CD8-positive, alpha-beta T cell (primary cell): ENCODE measurements at places on chromosomes 5 and 9. TPM values are rescaled to one million over a fixed set of nuclear protein-coding genes. Genes with fewer than 3 reads are reported as not detected.
A peak's percentile ranks its signal among the peaks of the same experiment; 100 is the strongest.

DNA sequence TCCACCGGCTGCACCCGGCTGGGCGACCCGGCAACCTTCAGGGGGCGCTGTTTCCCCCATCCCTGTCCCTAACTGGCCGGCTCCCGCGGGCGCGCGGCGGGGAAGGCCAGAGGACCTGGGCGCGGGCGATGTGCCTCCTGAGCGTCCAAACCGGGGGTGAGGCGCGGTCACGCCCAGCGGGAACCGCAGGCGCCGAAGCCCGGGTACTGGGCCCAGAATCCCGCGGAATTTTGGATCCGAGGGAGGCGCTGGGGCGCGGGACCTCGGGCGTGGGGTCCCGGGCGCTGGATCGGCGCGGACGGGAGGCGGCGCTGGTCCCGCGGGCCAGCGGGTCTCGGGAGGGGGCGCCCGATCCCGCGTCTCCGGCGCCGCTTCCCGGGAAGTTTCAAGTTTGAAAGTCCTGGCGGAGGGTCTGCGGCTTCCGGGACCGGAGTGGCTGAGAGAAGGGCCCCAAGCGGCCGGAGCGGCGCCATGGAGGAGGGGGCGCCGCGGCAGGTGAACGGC lies at the start of gene PKN3:
PKN3 (plus strand) TSS at position 59 of the 504 bp plus-strand sequence; CDS start at position 472, 413 bp downstream.
- DNase-seq, result peak; percentile 82

DNA sequence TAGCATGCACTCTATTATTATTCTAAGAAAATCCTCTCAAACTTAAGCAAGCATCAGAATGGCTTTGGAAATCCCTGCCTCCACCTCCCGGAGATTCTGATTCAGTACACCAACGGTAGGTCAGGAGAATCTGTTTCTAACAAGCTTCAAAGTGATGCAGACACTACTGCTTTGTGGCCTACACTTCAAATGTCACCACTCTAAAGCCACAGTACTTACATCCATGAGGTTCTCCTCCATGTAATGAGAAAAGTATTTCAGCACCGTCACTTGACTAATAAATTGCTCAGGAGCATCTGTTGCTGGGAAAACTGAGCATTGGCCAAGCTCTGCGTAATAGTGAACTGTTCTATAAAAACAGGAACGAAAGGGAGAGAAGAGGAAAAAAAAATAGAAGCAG lies 4.8 kb downstream of the PLK2 start:
- no peak for DNase-seq

GRCh38 chr9:99003308-99003707 lies 59.6 kb downstream of the COL15A1 start:
- DNase-seq, result no peak

- no peak for DNase-seq
Observed at GRCh38 chr9:20269620-20270019, 352.7 kb downstream of the MLLT3 start.

GRCh38 chr9:37582548-37583157 lies 6.5 kb upstream of the FBXO10 start:
- DNase-seq, result peak; percentile 60

DNA sequence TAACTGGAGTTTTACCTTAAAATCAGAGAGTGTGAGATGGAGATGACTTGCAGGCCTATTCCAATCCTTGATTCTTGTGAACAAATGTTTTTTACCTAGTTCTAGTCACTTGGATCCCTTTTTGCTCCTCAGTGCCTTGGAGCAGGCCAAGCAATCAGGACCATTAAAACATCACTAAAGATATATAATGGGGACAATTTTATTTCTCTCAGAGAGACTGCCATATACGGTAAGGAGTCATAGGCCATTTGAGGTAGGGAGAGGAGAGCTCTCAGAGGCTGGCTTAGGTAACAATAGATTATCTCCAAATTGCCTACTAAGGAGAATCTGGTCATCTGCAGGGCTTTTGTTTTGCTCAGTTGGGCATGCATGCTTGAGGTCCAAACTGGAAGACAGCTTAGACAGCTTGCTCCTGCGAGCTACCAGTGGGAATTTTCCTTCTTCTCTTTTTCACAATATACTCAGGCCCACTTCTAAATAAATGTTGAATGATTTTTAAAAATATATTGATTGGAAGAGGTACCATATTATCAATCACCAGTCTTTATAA lies 44.0 kb downstream of the FREM1 start:
- no peak for DNase-seq

DNA sequence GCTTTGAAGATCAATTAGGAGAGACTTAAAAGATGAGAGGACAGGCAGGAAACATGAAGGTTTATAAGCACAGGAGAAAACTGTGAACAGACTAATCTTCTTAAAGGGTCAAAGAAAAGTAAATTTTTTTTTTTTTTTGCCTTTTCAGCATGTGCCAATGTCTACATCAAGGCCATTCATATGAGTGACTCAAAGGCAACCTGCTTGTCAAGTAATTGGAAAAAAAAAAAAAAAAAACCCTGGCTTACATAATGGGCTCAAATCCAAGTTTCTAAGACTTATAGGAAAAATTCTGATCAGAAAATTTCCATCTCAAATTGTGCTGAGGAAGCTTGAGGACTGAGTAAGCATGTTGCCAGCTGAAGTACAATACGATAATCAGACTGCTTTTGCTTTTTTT lies 15.9 kb downstream of the PPP2R2B start:
- no peak for DNase-seq

DNA sequence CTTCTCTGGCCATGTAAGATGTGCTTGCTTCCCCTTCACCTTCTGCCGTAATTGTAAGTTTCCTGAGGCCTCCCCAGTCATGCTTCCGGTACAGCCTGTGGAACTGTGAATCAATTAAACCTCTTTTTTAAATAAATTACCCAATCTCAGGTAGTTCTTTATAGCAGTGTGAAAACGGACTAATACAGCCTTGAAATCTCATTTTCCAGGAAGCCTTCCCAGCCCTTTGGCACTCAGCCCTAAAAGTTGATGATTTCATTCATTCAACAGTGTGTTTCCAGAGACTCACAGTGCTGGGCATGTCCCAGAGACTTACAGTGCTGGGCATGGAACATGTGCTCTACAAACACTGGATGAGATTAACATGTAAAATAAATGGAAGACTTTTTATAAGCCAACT lies 135.8 kb downstream of the DCP2 start:
- no peak for DNase-seq

GRCh38 chr5:159933531-159934485 lies 17.5 kb downstream of the ADRA1B start:
- DNase-seq, result peak; percentile 14

DNA sequence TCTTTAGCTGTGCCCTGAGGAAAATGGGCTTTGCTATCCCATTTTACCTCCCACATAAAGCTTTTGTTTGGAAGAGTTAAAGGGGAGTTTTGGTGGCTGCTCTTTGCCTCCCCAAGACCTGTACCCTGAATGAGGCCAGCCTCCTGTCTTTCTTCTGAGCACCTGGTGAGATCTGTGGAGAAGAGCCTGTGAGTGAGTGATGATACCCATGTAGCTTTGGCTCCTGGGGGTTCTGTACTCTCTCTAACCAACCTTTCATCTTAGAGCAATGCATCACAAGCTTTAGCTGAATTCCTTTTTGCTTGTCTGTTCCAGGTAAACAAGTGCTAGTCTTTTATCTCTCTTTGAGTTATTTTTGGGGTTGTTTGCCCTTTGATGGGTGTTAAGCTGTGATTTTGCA lies 73.6 kb downstream of the SCAMP1 start:
- no peak for DNase-seq

The RABL6 gene
- 55.5 TPM for total RNA-seq

The SPOCK1 gene
- not detected for total RNA-seq

- DNase-seq, result no peak
Observed at GRCh38 chr5:31993165-31993961, 180.8 kb downstream of the GOLPH3 start.

The CMYA5 gene
- total RNA-seq, result 0.16 TPM

DNA sequence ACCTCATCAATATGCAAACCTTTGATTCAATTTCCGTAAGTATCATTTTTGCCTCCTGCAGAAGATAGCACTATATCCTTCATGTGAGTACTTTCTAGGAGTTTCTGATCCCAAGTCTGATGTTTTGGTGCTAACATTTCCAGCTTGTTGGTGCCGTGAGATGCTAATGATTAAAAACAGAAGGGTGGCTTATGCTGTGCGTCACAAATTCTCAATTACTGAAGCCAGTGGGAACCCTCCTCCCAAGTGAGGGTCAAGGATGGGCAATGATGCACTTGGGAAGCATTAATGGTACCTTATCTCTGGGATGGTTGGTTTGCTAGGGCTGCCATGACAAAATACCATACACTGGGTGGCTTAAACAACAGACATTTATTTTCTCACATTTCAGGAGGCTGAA lies 123.0 kb downstream of the FOXD1 start:
- no peak for DNase-seq

DNA sequence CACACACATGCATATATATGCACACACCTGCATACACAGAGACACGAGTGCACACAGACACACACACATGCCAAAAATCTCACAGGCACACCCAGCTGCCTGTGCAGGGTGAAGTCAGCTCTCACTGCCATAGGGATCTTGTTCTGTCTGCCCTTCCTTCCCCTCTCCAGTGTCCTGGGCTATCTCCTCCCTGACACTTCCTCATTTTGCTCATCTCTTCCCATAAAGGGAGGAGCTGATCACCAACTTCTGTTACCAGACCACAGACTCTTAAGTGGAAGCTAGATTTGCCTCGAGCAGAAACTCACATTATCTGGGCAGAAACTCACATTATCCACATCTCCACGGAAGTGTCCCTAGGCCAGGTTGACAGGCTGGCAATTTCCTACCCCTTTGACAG lies 28.7 kb downstream of the LCP2 start:
- DNase-seq, result no peak

DNA sequence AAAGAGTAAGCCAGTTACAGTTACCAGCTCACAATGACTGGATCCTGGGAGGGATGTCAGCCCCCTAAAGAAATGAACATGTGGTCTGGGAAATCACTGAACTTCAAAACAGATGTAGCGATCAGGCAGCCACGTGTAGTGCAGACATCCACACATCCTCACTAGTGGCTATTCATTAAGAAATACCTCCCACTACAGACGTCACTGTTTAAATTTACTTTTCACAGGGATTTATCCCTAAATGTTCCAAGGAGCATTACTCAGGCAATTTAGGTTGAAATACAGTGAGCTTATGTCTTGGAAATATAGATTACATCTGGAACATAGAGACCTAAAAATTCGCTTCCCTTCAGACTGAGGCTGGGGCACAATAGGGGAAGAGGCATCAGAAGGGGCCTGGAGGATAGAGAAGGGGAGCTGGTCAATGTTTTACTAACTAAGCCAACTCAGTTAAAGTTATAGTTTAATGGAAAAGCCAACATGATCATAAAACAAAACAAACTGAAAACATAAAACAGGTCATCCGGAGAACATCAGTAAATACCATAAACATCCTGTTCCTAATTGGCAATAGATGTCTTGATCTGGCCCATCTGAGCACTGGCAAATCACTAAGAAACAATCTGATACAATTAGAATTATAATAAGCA lies 92.3 kb downstream of the FANCC start:
- DNase-seq, result no peak

DNA sequence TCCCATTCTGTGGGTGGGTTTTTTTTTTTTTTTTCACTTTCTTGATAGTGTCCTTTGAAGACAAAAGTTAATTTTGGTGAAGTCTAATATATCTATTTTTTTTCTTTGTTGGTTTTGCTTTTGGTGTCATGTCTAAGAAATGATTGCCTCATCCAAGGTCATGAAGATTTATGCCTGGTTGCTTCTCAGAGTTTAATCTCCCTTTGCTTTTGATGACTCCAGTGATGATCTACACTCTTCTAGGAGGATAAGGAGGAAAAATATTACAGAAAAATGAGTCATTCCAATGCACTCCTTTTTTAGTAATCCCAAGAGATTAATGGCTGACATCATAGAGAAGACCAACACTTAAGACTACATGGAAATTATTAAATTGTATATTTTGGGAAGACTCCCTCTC lies 79.7 kb upstream of the ICE1 start:
- no peak for DNase-seq

The PHF24 gene
- not detected for total RNA-seq

GRCh38 chr5:141846031-141846430 lies 32.2 kb downstream of the PCDH1 start:
- no peak for DNase-seq

DNA sequence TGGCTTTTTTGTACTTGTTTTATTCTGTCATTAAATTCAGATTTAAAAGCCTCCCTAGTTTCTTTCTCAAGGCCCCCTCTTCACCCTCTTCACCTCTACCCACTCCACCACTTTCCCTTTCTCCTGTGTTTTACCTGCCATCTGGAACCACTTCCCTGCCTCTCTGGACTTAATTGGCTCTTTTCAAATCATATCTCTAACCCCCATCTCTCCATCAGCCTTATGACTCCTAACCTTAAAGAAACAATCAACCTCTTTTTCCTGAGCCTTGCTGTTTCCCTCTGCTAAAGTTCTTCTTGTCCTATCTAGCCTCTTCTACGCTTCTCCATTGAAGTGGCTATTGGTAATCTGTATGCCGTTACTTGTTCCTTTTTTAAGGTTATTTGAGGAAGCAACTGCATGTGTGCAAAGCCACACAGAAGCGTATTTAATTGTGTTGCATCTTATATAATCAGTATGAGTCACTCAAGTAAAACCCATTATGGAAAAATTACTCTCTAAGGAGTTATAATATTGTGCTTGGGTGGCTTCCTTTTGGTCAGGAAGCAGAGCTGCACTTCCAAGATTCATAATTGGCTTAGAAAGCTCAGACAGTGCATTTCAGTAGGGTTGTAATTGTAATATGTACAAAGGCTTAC lies 653.6 kb upstream of the ITGA1 start:
- DNase-seq, result no peak

GRCh38 chr5:173709761-173710160 lies 93.3 kb upstream of the BOD1 start:
- DNase-seq, result no peak

The IL7R gene
- 310 TPM for total RNA-seq

DNA sequence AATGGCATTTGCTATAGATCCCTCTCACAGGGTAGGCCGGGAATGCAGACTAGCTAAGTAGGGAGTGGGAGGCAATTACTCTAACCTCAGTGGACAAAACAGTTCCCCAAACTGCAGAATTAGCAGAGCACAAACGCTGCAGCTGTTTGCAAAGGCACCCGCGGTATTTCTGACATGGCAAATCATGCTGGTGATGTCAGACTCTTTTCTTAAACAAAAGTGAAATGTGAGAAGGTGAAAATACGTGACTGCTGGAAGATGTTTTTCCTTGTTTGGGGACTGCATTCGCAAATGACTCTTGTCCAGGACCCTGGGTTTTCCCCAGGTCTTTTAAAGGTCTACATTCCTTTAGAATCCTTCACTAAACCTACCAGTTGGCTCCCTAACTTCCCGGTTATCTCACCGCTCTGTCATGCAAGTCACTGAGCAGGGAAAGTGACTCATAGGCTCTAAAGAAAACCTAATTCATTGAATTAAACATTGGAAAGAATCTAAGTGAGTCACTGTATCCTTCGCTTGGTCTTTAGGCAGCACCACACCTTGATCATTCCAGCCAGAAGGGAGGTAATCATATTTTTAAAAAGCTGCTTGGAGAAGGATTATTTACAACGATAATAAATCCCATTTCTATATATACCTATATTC lies 91.5 kb upstream of the DNAH5 start:
- no peak for DNase-seq

The PCDHGA11 gene
- total RNA-seq, result 0.08 TPM

The GOLGA1 gene
- 12.6 TPM for total RNA-seq

The NR2F1 gene
- total RNA-seq, result not detected

The ERAP2 gene
- 46.5 TPM for total RNA-seq
